ENCODE measurements at places on chromosomes 11 and 22.

DNA sequence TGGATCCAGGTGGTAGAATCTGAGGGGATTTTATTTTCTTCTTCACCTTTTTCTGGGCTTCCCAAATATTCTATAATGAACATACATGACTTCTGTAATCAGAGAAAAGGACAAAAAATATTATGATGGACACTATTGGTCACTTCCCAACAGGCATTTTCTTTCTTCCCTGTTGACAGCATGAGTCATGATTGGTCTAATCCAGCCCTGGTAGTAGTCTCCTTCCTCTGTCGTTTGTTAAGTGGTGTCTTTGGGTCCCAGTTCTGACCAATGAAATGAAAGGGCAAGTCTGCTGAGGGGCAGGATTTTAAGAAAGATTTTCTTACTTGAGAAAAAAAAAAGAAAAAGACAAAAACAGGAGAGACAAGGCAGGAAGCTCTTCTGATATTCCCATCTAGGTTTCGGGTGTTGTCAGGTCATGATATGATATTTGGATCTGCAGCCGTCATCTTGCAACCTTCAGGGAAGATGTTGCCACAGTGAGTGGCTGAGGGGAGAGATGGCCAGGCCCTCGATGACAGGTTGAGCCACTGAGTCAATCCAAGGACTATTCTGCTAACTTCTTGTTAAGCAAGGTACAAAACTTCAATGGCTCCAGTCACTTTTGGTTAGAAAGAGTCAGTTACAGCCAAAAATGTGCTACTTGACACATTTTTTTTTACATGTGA is 23.3 kb upstream of the PLEKHB1 start:
- DNase-seq = no peak

GRCh38 chr11:119721129-119722120 is 7.6 kb downstream of the NECTIN1 start:
- peak; percentile 78 for DNase-seq

DNA sequence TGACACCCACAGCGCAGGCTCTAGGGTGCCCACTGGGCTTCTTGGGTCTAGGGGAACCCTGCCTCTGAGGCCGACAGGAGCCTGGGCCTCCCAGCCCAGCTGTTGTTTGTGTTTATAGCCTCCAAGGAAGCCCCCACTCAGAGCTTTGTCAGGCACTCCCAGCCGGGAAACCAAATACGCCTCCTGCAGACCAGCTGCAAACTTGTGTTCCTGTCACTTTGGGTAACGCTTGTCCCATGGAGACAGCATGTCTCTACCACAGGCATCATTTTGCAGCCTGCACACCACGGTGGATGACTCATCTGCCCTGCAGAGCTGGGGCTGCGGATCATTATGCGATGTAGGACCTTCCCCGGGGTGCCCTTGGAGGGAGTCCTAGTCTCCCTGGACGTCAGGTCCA is 40.6 kb upstream of the CRYBB3 start:
- peak; percentile 27 for DNase-seq

DNA sequence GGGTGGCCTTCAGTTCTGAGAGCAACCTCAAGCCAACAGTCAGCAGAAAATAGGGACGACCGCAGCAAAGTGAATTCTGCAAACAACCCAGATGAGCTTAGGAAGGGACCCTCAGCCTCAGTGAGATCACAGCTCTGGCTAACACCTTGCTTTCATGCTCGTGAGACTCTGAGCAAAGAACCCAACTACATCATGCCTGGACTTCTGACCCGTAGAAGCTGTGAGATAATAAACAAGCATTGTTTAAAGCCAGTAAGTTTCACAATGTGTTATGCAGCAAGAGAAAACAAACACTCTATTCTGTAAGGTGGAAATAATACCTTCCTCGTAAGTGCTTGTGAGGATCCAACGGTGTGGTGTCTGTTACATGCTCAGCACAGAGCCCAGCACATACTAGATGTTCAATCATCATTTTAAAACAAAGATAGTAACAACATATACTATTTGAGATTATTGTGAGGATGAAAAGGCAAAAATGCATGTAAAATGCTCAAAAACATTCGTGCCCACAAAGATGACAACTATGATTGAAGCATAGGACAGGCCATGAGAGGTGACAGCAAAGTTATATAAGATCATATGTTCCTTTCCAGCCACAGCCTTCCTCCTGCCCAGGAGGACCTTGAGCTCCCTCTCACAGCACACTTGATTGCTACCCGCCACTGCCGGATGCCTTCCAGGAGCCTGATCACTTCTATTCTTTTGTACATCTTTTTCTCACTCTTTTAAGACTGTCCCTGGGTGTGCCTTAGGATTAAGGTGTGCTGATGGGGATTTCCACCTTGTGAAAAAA is 433.3 kb downstream of the BUD13 start:
- DNase-seq = no peak

- DNase-seq = no peak
Observed at GRCh38 chr11:65880027-65880426, 390 bp downstream of the CTSW start.

DNA sequence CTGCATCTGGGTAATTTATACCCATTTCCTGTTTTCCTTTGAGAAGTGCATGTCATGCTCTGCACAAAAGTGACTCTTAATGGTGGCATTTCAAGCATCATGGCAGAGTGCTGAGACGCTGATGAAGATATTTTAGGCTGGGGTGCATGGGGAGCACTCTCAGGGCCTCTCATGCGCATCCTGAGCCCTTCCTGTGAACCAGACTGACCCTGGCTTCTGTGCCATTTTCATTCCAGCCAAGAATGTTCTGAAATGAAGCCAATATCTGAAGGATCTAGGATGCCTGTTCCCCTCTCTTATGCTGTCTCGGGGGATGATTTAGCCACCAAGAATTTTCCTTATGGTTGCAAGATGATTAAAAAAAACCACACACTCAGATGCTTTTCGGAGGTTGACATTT is 61.5 kb downstream of the MIAT start:
- DNase-seq = no peak

GRCh38 chr11:2196970-2197770 is 25.6 kb upstream of the TH start:
- DNase-seq = peak; percentile 85

DNA sequence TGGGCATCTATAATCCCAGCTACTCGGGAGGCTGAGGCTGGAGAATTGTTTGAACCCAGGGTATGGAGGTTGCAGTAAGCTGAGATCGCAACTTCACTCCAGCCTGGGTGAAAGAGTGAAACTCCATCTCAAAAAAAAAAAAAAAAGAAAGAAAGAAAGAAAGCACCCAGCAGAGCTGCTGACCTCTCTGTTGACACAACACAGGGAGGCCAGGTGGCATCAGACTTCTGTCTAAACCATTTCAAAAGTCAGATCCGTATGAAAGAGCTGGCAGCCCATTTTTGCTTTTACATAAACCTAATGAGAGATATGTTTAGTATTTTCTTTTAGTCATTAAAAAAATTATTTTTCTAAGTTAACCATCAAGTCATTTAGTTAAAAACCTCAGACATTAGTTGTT is 64.4 kb upstream of the RRM1 start:
- DNase-seq = peak; percentile 55

DNA sequence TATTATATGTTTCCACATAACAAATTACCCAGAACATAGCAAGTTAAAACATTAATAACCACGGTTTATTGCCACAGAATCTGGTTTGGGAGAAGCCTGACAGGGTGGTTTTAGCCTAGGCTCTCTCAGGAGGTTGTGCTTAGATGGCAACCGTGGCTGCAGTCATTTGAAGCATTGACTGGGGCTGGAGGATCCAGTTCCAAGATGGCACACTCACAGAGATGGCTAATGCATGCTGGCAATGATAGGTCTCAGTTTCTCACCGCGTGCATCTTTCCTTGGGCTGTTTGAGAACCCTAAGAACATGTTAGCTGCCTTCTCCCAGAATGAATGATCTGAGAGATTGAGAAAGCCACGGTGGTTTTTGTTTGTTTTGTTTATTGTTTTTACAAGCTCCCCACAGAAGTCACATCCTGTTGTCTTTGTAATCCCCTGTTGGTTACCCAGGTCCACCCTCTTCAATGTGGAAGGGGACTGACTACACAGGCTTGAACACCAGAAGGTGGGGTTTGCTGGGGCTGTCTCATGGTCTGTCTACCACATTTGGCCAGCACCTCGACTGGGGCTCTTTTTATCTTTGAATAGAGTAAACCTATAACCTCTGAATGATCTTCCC is 36.6 kb upstream of the GRAMD1B start:
- DNase-seq = no peak

GRCh38 chr11:134976551-134976950 is 564.5 kb upstream of the B3GAT1 start:
- DNase-seq = no peak

GRCh38 chr11:121688055-121688491 is 235.3 kb upstream of the SORL1-AS1 start:
- peak; percentile 95 for DNase-seq

DNA sequence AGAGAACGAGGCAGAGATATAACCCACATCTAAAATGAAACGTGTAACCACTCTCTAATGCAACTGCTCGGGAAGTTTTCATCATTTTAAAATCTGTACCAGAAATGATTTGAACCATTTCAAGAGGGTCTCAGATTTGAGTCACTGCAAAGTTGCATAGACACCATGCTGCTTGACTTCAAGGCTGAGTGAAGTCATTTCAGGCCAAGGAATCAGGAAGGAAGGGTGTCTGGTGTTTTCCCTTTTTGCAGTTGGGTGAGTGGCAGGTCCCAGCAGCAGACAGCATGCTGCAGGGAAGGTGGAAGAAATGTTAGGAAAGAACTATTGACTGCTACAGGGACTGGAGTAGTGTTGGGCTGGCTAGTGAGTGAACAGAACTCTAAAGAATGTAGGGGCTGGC is 16.5 kb downstream of the TANGO2 start:
- no peak for DNase-seq

- no peak for DNase-seq
Observed at GRCh38 chr11:10659339-10660216, 34.0 kb downstream of the IRAG1 start.

GRCh38 chr11:33520112-33520511 is 180.5 kb downstream of the C11orf91 start:
- DNase-seq = no peak

DNA sequence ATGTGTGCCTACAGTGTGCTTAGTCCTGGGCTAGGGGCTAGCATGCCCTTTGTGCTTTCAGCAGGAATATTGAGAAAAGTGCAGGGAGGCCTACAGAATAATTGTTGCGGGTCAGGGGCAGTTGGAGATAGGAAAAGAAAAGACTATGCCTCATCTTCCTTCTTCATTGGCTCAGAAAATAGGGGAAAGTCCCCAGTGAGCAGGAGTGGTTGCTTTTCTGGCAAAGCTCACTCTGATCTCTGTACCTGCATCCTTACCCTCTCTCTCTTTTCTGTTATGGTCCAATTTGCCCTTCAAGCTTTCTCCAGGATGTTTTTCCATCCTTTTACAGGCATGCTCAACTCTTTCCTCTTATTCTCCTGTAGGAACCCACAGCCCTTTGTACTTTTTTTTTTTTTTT is 29.5 kb upstream of the RRM1 start:
- DNase-seq = no peak

GRCh38 chr11:102879801-102880200 is 5.0 kb upstream of the MMP12 start:
- no peak for DNase-seq

- DNase-seq = no peak
Observed at GRCh38 chr11:12560362-12560761, 113.9 kb upstream of the TEAD1 start.

GRCh38 chr11:47564933-47565339 is 463 bp upstream of the PTPMT1 start:
- DNase-seq = peak; percentile 47

GRCh38 chr11:19712281-19713195 is at the start of gene NAV2:
NAV2 (plus strand) TSS chr11:19712837; CDS start chr11:19713696, 859 bp downstream.
- DNase-seq = peak; percentile 95

- DNase-seq = peak; percentile 54
Observed at GRCh38 chr11:77195071-77195755, 67.2 kb downstream of the MYO7A start.

DNA sequence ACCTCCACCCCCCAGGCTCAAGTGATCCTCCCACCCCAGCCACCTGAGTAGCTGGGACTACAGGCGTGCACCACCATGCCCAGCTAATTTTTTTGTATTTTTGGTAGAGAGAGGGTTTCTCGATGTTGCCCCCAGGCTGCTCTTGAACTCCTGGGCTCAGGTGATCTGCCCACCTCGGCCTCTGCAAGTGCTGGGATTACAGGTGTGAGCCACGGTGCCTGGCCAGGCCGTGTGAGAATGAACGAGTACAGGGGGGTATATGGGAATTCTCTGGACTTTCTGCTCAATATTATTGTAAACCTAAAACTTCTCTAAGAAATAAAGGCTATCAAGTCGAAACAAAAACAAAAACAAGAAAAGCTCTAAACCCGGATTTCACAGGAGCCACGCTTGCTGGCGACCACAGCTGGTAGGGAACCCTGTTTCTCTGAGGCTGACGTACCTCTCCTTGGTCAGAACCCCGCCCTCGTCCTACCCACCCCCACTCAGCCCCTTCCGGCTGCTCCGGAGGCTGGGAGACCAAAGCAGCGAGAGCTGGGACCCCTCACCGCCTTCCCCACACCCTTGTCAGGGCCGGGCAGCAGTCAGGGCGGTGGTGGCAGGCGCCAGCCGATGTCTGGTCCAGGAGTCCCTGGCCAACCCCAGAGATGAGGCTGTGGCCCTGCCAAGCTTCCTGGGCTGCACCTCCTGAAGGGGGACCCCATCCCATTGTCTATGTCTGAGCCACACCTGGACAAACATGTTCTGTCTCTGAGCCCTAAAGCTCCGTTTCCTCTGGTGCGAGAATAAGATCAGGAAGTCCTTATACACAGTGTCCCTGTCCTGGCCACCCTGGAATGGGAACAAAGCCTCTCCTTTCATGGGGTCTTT is 52.1 kb downstream of the LINC01488 start:
- DNase-seq = no peak

DNA sequence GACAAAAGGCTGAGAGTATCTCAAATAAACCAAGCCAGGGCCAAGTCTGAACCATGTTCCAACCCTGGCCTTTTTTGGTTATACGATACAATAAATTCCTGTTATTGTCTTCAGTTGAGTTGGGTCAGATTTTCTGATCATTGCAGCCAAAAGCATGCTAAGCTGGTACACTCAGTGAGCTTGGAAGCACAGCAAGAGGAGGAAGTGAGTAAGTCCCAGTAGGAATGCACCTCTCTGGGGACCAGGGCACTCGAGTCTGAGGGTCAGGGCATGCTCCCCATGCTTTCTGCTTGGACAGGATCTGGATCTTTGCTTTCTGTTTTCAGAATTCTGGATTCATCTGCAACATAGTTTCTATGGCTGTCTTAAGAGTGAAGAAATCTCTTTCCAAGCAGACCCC is 73.1 kb downstream of the TMPRSS5 start:
- peak; percentile 17 for DNase-seq

DNA sequence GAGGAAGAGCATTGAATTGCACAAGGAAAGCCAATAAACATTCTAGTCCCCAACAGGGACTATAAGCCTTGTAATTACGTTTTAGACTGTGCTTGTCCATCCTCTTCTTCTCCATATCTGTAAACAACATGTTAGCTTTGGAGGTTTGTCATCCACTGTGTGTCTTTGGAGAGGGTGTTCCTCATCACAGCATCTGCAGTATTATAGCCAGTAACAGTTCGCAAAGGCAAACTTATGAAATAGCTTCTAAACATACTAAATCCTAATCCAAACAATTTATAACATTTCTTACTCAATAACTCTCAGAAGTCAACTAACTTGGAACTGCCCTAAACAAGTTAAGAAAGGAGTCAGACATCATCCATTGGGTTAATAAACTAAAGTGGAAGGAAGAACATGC is 10.3 kb upstream of the BDNF start:
- DNase-seq = no peak
